Activated CD4-positive, alpha-beta T cell treated with anti-CD3 and anti-CD28 coated beads, Interleukin-2, amount 10 ng/mL, durations not matched to agents 7 days and 5 days (primary cell): ENCODE measurements at places on chromosomes 7 and 10.

- H3K36me3 ChIP-seq, result peaks cover 1% of the 10 kb centered on the region
- H3K4me3 ChIP-seq, result no peak overlapping the region
- no peaks in the 10 kb centered on the region for H3K27me3 ChIP-seq
- DNase-seq, result no peak
- no peaks in the 10 kb centered on the region for H3K4me1 ChIP-seq
- H3K27ac ChIP-seq, result no peak overlapping the region
Observed at GRCh38 chr10:132774181-132774901, 11.6 kb downstream of the NKX6-2 start.

GRCh38 chr7:72538856-72539255, 126.7 kb upstream of the CALN1 start:
- no peaks in the 10 kb centered on the region for H3K36me3 ChIP-seq
- H3K4me3 ChIP-seq, result no peak overlapping the region
- H3K4me1 ChIP-seq, result no peaks in the 10 kb centered on the region
- no peak overlapping the region for H3K27ac ChIP-seq
- H3K27me3 ChIP-seq, result no peaks in the 10 kb centered on the region

- H3K27ac ChIP-seq, result peak overlapping the region; percentile 94
- H3K27me3 ChIP-seq, result no peaks in the 10 kb centered on the region
- peak; percentile 48 for DNase-seq
- peaks cover 49% of the 10 kb centered on the region for H3K36me3 ChIP-seq
- H3K4me1 ChIP-seq, result peaks cover 68% of the 10 kb centered on the region
Observed at GRCh38 chr7:44046321-44047061, 2.0 kb downstream of the DBNL start.

DNA sequence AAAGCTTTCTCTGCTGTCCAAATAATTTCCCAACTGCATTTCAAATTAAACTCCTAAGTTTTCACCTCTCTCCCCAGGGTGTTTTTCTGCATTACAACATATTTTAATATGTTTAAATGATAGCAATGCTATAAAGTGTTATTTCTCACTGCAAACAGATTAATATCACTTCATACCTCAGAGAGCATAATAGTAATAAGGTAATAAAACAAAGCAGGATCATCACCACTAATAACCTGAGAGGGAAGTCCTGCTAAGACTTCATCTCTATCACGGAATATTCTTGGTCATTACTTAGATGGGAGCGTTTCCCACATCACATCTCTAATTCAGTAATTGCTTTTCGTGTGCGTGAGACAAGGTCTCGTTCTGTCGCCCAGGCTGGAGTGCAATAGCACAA, 168.8 kb downstream of the PARD3 start:
- no peak for DNase-seq
- no peaks in the 10 kb centered on the region for H3K27me3 ChIP-seq
- no peaks in the 10 kb centered on the region for H3K4me1 ChIP-seq
- H3K27ac ChIP-seq, result no peak overlapping the region
- H3K4me3 ChIP-seq, result no peak overlapping the region

GRCh38 chr7:83870515-83870914, 221.6 kb upstream of the SEMA3E start:
- no peak overlapping the region for H3K27ac ChIP-seq
- H3K27me3 ChIP-seq, result no peaks in the 10 kb centered on the region
- H3K36me3 ChIP-seq, result no peaks in the 10 kb centered on the region
- H3K4me3 ChIP-seq, result no peak overlapping the region
- no peak for DNase-seq

GRCh38 chr7:116573541-116573940, 48.7 kb downstream of the CAV1 start:
- peaks cover 2% of the 10 kb centered on the region for H3K4me1 ChIP-seq
- H3K27me3 ChIP-seq, result peaks cover 30% of the 10 kb centered on the region
- no peak for DNase-seq
- H3K27ac ChIP-seq, result no peak overlapping the region
- no peak overlapping the region for H3K4me3 ChIP-seq

GRCh38 chr7:151699147-151699927, 177.6 kb downstream of the PRKAG2 start:
- DNase-seq, result no peak
- no peak overlapping the region for H3K4me3 ChIP-seq
- no peak overlapping the region for H3K27ac ChIP-seq
- H3K4me1 ChIP-seq, result no peaks in the 10 kb centered on the region
- no peaks in the 10 kb centered on the region for H3K36me3 ChIP-seq

DNA sequence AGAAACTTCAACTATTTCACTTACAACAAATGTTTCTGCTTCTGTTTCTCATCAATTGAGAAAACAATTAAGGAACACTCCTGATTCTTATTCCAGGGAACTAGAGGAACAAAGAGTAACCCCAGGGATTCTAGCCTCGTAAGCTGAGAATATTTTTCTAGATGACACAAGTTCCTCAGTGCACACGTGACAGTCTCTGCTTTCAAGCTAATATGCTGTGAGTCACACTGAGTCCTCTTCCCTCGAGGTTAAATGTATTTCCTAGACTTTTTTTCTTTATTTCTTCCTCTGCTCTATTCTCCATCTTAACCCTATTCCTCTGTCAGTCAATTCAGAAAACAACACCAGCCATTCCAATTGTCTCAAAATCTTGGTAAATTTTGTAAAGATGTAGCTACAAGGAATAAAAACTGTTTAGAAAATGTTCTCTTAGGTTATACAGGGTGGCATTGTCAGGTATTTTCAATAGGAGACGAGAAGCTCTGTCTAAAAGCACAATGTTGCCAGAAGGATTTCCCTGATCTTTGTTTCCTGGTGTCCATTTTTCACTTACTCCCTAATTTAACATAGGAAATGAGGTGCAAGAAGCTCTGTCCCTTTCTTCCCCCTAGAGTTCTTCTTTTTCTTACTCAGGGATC, 5.8 kb upstream of the C1GALT1 start:
- H3K27ac ChIP-seq, result no peak overlapping the region
- H3K4me1 ChIP-seq, result peaks cover 25% of the 10 kb centered on the region
- peaks cover 48% of the 10 kb centered on the region for H3K36me3 ChIP-seq
- H3K27me3 ChIP-seq, result no peaks in the 10 kb centered on the region
- DNase-seq, result no peak
- no peak overlapping the region for H3K4me3 ChIP-seq

- H3K27ac ChIP-seq, result no peak overlapping the region
- H3K36me3 ChIP-seq, result no peaks in the 10 kb centered on the region
- DNase-seq, result peak; percentile 75
Observed at GRCh38 chr10:95246582-95247051, 44.2 kb downstream of the PDLIM1 start.

DNA sequence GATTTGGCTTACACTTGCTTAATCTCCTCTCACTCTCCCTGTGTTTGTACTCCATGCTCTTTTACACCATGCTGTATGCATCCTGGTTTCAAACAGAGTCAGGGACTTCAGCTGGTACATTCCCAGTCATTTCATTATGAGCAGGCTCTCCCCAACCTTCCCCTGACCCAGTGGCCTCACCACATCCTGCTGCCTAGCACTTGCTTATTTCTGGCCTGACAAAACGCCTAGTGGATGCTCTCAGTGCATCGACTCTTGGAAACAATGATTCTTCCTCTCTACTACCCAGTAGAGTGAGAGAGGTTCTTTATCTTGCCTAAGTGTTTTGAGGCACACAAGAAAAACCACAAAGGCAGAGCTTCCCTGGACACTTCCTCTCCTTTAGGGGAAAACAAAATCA, 63.4 kb downstream of the CAV1 start:
- no peaks in the 10 kb centered on the region for H3K36me3 ChIP-seq
- no peak overlapping the region for H3K27ac ChIP-seq
- H3K27me3 ChIP-seq, result peaks cover 17% of the 10 kb centered on the region
- no peak overlapping the region for H3K4me3 ChIP-seq
- H3K4me1 ChIP-seq, result peaks cover 37% of the 10 kb centered on the region

DNA sequence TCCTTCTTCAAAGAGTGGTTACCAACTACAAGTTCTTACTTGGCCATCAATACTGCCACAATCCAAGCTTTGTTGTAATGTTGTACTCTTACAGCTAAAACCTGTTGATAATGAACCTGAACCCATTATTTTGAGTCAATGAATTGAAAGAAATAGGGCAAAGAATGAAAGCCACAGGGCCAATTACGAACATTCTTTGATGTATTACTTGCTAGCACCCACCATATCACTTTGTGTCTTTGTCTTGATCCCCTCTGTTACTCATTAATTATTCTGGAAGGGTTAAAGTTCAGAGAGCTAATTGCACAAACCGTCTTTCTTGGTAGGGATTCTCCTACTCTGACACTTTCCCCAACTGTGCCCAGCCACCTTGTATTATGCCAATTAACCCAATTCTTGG, 53.2 kb upstream of the TFEC start:
- H3K4me1 ChIP-seq, result no peaks in the 10 kb centered on the region
- H3K27me3 ChIP-seq, result no peaks in the 10 kb centered on the region
- no peak overlapping the region for H3K27ac ChIP-seq
- no peak for DNase-seq

GRCh38 chr7:92766461-92767003, 69.8 kb downstream of the CDK6 start:
- DNase-seq, result no peak
- peaks cover 53% of the 10 kb centered on the region for H3K4me1 ChIP-seq
- H3K36me3 ChIP-seq, result peaks cover 61% of the 10 kb centered on the region
- H3K4me3 ChIP-seq, result no peak overlapping the region

- H3K36me3 ChIP-seq, result no peaks in the 10 kb centered on the region
- H3K4me1 ChIP-seq, result no peaks in the 10 kb centered on the region
- H3K4me3 ChIP-seq, result no peak overlapping the region
- no peak overlapping the region for H3K27ac ChIP-seq
Observed at GRCh38 chr10:120575411-120575810, 118.4 kb downstream of the PLPP4 start.

DNA sequence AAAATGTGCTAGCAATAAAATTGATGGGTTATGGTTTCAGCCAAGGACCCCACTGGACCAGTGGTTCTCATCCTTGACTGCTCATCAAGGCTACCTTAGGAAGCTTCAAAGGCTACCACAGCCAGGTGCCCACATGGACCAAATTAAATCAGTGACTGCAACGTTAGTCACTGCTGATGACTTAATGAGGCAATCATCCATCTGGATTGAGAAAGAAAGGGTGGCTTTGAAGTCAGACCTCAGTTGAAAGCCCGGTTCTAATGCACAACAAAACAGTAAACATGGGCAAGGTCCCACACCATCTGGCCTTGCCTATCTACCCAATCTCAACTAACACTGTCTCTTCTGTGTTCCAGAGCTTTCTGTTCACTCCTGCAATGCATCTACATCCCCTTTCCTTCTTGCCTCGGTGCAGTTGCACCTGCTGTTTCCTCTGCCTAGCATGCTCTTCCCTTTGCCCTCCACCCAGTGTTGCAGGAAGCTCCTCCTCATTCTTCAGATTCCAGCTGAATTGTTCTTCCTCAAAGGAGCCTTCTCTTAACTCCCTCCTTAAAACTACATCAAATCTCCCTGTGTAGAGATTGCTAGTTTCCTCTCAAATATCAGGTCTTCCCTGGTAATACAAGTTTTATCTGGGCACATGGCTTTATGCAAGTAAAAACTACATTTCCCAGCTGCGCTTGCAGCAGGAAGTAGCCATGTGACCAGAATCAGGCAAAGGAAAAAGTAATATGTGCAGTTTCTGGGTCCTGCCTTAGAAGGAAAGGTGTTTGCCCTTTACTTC, 10.3 kb upstream of the KCNK18 start:
- no peak overlapping the region for H3K27ac ChIP-seq
- DNase-seq, result no peak
- peaks cover 1% of the 10 kb centered on the region for H3K36me3 ChIP-seq
- H3K27me3 ChIP-seq, result no peaks in the 10 kb centered on the region
- no peaks in the 10 kb centered on the region for H3K4me1 ChIP-seq

DNA sequence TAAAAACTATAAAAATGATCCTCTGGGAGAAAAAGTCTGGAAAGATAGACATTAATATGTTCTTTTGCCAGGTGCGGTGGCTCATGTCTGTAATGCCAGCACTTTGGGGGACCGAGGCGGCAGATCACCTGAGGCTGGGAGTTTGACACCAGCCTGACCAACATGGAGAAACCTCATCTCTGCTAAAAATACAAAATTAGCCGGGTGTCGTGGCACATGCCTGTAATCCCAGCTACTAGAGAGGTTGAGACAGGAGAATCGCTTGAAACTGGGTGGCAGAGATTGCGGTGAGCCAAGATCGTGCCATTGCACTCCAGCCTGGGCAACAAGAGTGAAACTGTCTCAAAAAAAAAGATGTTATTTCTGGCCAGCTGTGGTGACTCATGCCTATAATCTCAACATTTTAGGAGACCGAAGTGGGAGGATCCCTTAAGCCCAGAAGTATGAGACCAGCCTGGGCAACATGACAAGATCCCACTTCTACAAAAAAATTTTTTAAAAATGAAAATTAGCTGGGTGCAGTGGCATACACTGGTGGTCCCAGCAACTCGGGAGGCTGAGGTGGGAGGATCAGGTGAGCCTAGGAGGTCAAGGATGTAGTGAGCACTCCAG, 101.9 kb upstream of the LRRN3 start:
- H3K4me1 ChIP-seq, result peaks cover 25% of the 10 kb centered on the region
- no peaks in the 10 kb centered on the region for H3K27me3 ChIP-seq
- peaks cover 21% of the 10 kb centered on the region for H3K36me3 ChIP-seq
- DNase-seq, result no peak

DNA sequence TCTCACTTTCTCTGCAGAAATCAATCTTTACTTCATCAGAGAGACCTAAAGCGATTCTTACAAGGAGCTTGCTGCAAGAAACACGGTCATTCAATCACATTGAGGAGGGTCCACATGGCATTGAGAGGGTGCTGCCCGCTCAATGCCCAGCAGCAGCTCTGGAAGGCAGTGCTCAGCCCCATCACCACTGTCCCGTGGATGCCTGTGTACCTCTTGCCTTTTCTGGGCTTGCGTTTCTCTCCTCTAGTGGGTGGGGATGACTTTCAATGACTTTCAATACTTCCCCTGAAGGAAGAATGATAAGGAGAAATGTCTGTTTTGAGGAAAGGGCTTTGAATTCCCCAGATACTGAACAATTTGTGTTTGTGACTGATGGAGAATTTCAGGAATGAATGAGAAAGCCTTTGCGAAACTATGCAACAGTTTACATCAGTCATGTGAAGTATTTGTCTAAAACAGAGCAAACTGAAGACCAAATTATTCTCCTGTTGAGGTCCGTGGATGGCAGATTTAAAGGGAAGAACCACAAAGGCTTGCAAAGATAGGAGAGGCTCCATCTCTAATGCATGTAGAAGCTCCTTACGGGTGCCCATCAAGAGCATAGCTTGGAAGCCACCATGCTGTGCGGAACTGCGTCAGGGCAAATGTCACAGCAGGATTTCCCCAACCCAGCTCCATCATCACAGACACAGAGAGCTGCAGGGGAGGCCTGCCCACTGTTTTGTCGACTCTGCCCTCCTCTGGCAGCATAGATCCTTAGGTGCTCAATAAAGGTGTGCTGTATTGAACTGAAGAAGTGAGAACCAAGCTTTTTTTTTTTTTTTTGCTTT, 6.6 kb upstream of the ZNF22 start:
- no peaks in the 10 kb centered on the region for H3K36me3 ChIP-seq
- H3K27me3 ChIP-seq, result peaks cover 9% of the 10 kb centered on the region
- H3K27ac ChIP-seq, result no peak overlapping the region
- peaks cover 32% of the 10 kb centered on the region for H3K4me1 ChIP-seq
- no peak for DNase-seq

GRCh38 chr7:151449990-151450389, 10.0 kb upstream of the CRYGN start:
- H3K4me3 ChIP-seq, result no peak overlapping the region
- peaks cover 12% of the 10 kb centered on the region for H3K4me1 ChIP-seq
- DNase-seq, result no peak
- peaks cover 11% of the 10 kb centered on the region for H3K27me3 ChIP-seq
